Effector memory CD4-positive, alpha-beta T cell (primary cell): ENCODE measurements at places on chromosomes 5 and 9.

DNA sequence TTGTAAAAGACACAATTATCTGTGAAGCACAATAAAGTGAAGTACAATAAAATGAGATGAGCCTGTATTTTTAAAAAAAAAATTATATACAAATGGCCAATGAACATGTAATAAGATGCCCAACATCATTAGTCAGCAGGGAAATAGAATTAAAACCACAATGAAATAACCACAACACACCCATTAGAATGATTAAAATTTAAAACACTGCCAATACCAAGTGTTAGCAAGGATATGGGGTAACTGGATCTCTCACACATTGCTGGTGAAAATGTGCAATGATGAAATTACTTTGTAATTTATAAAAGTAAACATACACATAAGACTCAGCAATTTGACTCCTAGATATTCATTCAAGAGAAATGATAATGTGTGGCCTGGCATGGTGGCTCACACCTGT is 62.8 kb downstream of the SHOC1 start:
- no peak for DNase-seq

GRCh38 chr5:149298842-149299404 is 27.3 kb downstream of the AFAP1L1 start:
- no peak for DNase-seq

DNA sequence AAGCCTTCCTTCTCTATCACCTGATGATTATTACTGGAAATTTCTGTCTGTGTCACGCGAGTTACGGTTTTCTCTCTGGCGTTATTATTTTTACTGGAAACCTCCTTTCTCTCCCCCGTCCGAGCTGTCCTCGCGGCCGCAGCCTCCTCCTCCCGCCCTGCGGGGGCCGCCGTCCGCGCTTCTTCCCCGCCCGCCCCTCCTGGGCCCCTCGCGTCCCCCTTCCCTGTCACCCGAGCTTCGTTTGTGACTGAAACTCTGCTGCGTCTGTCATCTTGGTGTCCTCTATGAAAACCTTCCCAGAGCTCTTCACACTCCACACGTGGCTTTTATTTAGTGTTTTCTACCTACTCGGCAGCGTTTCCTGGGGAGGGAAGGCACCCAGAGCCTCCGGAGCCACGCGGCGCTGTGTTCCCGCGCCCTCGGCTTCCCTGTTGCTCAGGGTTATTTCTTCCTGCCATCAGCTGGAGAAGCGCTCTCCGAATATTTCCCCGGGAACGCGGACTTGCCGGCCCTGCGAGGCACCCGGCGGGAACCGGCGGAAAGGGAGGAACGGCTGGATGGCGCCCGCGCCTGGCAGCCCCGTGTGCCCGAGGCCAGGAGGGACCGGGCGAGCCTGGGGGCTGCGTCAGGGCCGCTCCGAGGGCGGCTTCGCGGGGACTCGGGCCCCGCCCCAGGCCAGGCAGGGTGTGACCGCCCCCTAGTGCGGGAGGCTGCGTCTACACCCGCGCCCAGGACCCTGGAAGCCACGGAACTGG is 33.9 kb downstream of the TRIP13 start:
- no peak for DNase-seq

- DNase-seq = no peak
These were observed 235.8 kb downstream of the ROR2 start for GRCh38 chr9:91714020-91714806.

- peak; percentile 91 for DNase-seq
These were observed at the start of gene C5orf15 for GRCh38 chr5:133968204-133968980. C5orf15 (minus strand) TSS chr5:133968625; CDS start chr5:133968584, 41 bp downstream.

- no peak for DNase-seq
These were observed 21.0 kb upstream of the ANP32B start for GRCh38 chr9:97962136-97962535.

DNA sequence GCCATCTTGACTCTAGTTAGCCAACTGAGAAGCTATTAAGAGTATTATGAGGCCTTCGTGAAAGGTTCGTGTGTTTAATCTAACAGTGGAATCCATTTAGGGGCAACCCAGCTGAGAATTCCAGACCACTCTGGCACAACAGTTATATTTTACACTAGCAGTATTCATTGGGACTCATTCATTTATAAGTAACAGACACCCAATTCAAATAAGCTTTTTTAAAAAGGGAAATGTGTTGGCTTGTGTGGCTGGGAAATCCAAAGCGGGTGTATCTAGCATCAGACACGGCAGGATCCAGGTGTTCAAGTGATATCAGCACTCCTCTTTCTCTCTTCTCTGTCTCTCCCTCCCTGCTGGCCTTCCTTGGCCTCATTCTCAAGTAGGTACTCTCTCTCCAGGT is 46.0 kb upstream of the SHC3 start:
- no peak for DNase-seq

GRCh38 chr5:143642791-143643190 is 169.2 kb upstream of the HMHB1 start:
- DNase-seq = no peak

DNA sequence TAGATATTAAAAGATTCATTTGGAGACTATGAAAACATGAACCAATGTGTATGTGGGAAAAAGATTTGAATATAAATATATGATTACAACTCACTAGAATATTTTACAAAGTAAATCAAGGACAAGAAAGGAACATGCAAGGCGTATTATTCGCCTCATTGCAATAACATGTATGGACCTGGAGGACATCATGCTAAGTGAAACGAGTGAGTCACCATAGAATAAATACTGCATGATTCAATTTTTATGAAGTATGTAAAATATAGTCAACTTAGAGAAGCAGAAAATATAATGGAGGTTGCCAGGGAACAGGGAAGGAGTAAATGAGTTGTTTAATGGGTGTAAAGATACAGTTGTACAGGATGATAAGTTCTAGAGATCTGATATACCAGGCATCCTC is 4.9 kb downstream of the TXNDC8 start:
- no peak for DNase-seq
